Renal cortex interstitium (tissue), 15 donors: ENCODE measurements at places on chromosomes 1 and 21.

- DNase-seq = no peak
Measured at GRCh38 chr1:244239261-244239770, 188.2 kb downstream of the ZBTB18 start.

DNA sequence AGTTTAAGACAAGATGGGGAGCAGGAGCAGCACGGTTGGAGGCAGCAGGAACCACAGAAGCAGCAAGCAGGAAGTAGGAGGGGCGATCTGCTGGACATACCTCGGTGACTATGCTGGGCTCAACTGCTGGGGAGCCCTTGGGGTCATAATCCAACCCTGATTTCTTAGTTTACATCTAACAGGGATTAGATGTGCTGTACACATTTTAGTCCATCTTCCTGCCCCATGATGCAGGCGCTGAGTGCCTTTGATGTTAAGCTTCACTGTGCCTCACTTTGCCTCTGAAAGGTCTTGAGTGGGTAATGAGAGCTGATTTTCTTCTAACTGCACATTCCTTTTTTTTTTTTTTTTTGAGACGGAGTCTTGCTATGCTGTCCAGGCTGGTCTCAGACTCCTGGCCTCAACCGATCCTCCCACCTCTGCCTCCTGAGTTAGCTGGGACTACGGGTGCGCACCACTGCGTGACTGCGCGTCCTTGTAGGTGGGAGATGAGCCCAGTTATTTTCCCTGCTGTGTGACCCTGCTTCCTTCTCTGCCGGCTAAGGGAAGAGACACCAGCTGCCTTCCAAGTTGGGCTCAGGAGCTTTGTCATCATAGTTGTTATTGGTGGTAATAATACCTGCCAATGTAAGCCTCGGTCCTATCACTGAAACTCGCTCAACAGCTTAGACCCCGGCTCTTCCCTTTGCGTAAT, 1.1 kb upstream of the RCAN3 start:
- no peak for DNase-seq

DNA sequence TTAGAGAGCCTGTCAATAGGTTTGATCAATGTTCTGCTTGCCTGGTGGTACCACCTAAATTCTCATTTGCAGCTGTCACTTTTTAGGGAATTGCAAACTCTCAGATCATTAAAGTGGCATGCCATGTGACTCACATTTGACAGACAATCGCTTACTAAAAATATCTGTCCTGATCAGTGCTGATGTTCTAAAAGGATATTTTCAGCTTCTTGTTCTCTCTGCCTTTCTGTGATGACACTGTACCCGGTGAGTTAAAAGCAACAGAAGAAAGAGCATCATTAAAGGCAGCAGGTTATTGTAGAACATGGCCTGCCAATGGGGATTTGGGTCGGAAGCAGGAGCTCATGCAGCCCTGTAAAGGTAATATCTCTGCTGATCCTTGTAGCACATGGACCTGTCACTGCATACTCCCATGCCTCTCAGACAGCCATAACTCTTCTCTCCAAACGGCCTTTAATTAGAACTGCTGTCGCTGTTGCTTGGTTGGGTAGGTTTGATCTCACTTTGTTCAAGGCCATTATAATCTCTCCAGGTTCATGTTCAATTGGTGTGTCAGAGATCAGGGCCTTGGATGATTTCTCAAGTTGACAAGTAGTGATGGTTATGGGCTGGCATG, 441.3 kb upstream of the DEPDC1 start:
- no peak for DNase-seq

DNA sequence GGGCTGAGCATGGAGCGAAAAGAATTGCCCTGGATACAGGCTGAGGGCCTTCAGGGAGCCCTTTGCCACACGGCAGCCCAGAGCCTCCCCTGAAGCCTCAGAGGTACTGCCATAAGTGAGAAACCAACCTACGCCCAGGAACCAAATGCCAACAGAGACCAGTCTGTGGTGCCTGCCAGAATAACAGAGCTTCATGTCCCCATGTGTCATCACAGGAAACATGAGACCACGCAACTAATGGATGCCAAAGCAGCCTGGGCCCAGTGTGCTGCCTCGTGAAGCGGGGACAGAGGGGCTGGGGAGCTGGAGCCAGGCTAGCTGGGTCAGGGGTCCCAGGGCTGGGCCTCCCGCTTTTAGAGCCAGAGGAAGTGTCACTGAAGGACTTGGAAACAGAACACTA, 18.7 kb upstream of the STUM start:
- no peak for DNase-seq

DNA sequence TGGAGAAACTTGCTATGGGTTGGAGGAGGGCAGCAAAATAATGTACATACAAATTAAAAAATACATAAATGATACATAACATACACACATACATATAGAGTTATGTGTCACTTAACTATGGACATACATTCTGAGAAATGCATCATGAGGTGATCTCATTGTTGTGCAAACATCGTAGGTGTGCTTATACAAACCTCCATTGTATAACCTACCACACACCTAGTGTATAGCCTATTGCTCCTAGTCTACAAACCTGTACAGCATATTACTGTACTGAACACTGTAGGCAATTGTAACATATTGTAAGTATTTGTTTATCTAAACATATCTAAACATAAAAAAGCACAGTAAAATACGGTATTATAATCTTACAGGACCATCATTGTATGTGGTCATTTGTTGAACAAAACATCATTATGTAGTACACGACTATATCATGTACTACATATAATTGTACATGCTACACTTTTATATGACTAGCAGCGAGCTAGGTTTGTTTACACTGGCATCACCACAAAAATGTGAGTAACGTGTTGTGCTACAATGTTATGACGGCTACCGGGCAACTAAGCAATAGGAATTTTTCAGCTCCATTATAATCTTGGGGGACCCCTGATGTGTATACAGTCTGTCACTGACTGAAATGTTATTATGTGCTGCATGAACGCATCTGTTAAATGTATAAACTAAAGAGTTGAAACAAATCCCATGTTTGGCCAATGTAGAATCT, 35.5 kb downstream of the ITGB3BP start:
- no peak for DNase-seq

GRCh38 chr1:51214615-51215131, 21.4 kb upstream of the RNF11 start:
- DNase-seq = no peak

DNA sequence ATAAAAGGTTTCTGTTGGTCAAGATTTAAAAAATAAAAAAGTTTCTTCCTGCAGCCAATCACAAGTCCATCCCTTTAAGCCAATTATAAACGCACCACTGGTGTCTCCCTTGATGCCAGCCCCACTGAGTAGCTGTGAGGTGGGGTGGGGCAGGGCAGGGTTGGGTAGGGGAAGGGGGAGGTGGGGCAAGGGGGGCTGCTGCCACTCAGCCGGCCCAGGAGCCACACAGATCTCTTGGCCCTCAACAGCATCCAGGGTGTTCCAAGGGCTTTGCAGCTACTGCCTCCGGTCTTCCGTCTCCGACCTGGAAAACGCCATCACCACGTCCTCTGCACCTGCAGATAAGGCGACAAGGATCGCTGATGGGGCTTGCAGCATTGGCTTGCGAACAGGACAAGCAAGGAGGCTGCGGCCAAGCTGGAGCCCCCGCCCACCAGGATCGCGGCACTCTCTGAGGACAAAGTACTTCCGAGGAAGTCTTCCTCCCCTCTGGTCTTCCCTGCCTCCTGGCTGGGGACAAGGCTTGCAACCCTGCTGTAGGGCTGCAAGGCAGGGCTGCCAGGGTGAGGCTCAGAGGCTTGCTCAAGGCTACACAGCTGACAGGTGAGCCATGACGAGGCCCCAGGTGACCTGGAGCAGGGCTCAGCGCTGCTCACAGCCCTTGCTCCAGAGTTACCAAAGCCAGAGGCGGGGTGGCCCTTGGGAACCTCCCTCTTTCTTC, 26.8 kb upstream of the CLSTN1 start:
- no peak for DNase-seq

- no peak for DNase-seq
Measured at GRCh38 chr1:24769656-24770651, 24.7 kb downstream of the CLIC4 start.

GRCh38 chr1:67890857-67891256, 57.6 kb upstream of the GNG12 start:
- DNase-seq = no peak

DNA sequence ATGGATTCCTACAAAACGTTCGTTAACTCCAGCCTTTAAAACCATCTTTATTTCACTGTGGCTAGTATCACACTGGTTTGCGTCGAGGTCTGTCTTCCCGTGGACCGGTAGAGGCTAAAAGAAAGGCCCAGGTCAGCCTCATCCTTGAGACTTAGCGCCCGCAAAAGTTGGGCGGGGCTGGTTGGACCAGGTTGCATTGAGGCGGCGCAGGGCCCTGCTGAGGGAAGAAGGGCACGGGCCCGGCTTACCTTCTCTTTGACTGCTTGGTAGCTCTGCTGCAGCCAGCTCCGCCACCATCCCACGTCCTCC, 455 bp downstream of the BSDC1 start:
- peak; percentile 54 for DNase-seq

DNA sequence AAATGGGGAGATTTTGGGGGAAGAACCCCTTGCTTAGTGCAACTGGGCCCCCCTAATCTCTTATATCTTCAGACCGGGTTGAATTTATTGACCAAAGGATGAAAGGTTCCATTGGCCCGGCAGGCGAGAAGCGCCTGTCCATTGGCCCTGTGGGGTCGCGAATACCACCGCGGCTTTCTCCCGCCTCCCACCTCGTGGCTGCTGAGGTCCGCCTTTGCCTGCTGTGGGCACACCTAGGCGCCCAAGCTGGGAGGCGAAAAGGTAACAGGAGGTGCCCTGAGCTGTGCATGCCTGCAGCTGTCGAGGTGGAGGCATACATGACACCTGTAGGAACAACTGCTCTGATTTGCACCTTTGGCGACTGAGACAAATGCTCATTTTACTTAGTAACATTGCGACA, 21.1 kb upstream of the FLG2 start:
- no peak for DNase-seq

DNA sequence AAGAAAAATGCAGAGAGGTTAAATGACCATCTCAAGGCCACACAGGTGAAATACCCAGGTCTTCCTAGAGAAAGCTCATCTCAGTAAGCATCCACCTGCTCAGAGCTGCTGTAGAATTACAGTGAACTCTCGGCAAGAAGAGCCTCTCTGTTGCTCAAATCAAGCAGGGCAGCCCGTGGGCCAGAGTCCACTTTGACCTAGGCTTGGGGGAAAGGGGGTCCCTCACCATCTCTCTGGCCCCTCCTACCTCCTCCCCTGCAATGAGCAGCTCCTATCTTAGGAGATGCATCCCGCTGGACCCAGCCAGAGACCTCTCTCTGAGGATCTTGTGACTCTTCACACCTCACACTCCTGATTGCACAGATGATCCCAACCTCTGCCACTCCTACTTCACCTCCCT, 364.7 kb downstream of the PTPRU start:
- DNase-seq = no peak

GRCh38 chr1:71785450-71785849, 496.9 kb downstream of the NEGR1 start:
- DNase-seq = no peak

- DNase-seq = no peak
Measured at GRCh38 chr1:14320518-14320917, 278.0 kb upstream of the KAZN start.

DNA sequence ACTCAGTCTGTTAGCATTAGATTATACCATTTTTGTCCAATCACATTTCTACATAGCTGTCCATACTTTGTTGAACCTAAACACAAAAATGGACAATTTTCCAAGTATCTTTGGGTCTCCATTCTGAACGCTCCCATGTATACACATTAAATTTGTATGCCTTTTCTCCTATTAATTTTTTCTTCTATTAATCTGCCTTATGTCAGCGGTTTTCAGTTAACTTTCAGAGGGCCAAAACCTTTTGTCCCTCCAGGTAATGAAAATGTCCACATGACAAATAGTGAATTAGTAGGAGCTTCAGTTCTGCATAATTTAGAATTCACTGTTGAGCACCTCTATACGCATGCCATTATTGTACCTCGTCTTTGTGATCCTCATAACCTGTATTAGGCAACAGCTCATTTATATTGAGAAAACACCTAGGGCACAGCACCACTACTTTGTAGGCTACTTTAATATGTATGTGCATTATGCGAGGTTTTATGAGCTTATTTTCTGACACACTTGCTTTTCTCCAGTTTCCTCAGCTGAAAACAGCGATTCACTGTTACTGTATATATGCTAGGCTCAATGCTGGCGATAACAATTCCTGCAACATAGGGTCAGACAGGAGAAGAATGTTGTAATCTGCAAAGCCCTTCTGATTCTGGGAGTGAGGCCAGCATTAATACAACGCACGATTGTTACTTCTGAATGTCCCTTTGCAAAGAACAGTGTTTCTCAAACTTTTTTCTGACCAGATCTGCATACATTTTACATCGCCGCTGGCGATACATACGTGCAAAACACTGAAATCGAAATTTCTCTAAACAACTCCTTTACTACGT, 1.1 kb upstream of the ABCD3 start:
- peak; percentile 33 for DNase-seq

GRCh38 chr1:48073798-48074530, 76.8 kb upstream of the TRABD2B start:
- DNase-seq = no peak

- no peak for DNase-seq
Measured at GRCh38 chr1:84693785-84694184, 3.5 kb upstream of the SSX2IP start.

DNA sequence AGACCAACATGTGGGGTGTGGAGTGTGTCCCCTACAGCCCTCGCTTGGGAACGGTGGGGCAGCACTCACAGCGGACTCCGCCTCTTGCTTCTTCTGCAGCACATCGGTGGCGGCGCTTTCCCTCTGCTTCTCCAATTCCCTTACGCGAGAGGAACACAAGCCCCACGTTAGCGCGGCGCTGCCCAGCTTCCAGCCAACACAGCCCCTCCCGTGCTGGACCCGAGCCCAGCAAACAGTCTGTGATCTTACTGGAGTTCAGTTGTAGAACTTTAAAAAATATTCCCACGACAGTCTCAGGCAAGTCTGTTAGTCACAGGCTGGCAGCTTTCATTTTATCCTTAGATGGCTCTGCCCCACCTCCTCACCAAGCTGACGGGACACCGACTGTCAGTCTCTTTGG, 13.6 kb downstream of the THAP3 start:
- no peak for DNase-seq

DNA sequence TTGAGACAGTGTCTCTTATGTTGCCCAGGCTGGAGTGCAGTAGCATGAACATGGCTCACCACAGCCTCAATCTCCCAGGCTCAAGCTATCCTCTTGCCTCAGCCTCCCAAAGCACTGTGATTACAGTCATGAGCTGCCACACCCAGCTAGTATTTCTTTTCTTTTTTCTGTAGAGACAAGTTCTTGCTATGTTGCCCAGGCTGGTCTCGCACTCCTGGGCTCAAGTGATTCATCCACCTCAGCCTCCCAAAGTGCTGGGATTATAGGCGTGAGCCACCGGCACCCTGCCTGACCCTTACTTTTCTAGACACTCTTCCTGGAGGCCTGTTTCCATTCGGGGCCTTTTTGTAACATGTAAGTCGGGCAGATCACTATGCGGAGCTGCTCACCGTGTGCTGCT, 30.1 kb upstream of the SRP9 start:
- DNase-seq = no peak

DNA sequence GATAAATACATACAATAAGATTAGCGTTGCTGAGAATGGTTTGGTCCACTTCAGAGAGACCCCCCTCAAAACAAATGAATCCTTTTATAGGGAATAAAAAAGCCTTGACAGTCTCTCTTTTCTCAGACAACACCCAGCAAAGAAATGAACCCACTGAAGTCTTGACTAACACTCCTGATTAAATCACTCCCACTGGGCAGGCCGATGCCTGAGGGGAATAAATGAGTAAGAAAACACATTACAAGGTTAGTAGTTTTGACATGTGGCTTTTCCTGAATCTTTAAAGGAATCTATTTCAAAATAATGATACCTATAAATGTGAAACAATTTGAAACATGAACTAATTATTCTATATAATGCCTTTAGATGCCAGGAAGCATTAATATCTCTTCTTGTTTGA, 146.9 kb upstream of the POGK start:
- DNase-seq = no peak

- no peak for DNase-seq
Measured at GRCh38 chr1:168187177-168187576, 8.4 kb downstream of the TIPRL start.
